ENCODE measurements at places on chromosomes 2 and 18. TPM values are rescaled to one million over a fixed set of nuclear protein-coding genes. Genes with fewer than 3 reads are reported as not detected.

GRCh38 chr18:45249246-45249661 is 366.0 kb upstream of the SLC14A2 start:
- no peaks in the 10 kb centered on the region for H3K27me3 ChIP-seq
- H3K4me3 ChIP-seq = no peak overlapping the region
- DNase-seq = no peak
- peak overlapping the region; percentile 76 for H3K27ac ChIP-seq

GRCh38 chr2:162153608-162154224 is 1.7 kb upstream of the GCG start:
- no peak overlapping the region for H3K4me3 ChIP-seq
- H3K4me1 ChIP-seq = no peaks in the 10 kb centered on the region
- DNase-seq = peak; percentile 81
- H3K36me3 ChIP-seq = no peaks in the 10 kb centered on the region

Gene RAD51AP2
- total RNA-seq = not detected

- DNase-seq = peak; percentile 61
- peak overlapping the region; percentile 23 for H3K27ac ChIP-seq
- H3K36me3 ChIP-seq = no peaks in the 10 kb centered on the region
- H3K4me1 ChIP-seq = peaks cover 42% of the 10 kb centered on the region
Measured at GRCh38 chr2:149020432-149020851, 18.1 kb upstream of the LYPD6B start.

Gene TLK1
- 15.1 TPM for total RNA-seq

DNA sequence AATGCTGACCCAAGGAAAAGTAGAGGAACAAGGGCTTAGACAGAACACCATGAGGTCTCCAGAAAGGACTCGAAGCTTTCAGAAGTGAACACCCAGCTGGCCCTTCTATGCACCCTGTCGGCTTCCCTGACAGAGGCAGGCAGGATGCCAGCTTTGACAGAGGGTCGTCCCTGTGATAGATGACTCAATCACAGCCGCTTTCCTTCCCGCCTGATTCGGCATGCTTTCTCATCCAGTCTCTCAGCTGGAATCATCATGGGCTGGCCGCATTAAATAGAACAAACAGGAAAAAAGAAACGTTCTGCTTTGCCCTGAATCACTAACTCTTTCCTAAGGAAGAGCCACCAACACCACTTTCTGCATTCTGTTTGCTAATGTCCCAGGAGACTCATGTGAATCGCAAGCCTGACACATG is 140.3 kb upstream of the RAB12 start:
- H3K4me1 ChIP-seq = no peaks in the 10 kb centered on the region
- no peak overlapping the region for H3K4me3 ChIP-seq
- no peaks in the 10 kb centered on the region for H3K36me3 ChIP-seq
- peak; percentile 62 for DNase-seq

Gene EPB41L3
- 9.8 TPM for total RNA-seq

- no peak overlapping the region for H3K4me3 ChIP-seq
- H3K36me3 ChIP-seq = peaks cover 23% of the 10 kb centered on the region
- H3K4me1 ChIP-seq = no peaks in the 10 kb centered on the region
- no peaks in the 10 kb centered on the region for H3K27me3 ChIP-seq
- no peak overlapping the region for H3K27ac ChIP-seq
Measured at GRCh38 chr2:15271276-15271675, 289.9 kb downstream of the NBAS start.

- H3K27me3 ChIP-seq = no peaks in the 10 kb centered on the region
- no peaks in the 10 kb centered on the region for H3K4me1 ChIP-seq
- H3K36me3 ChIP-seq = no peaks in the 10 kb centered on the region
Measured at GRCh38 chr2:173557497-173557896, 202.8 kb downstream of the CDCA7 start.

DNA sequence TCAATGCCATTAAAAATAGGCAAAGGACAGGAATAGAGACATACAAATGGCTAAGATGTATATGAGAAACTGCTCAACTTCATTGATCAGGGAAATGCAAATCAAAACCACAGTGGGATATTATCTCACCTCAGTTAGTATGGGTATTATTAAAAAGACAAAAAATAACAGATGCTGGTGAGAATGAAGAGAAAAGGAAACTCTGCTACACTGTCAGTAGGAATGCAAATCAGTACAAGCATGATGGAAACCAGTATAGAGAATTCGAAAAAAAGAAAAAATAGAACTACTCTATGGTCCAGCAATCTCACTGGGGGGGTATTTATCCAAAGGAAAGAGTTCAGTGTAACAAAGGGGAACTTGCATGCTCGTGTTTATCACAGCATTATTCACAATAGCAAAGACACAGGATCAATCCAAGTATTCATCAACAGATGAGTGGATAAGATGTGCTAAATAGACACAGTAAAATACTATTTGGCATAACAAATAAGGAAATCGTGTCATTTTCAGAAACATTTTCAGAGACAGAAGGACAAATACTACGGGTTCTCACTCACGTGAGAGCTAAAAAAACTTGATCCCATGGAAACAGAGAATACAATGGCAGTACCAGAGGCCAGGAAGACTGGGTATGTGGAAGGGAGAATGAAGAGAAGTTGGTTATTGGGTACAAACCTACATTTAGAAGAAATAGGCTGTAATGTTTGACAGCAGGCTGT is 60.6 kb downstream of the CCDC74A start:
- H3K4me1 ChIP-seq = no peaks in the 10 kb centered on the region
- DNase-seq = no peak
- H3K4me3 ChIP-seq = no peak overlapping the region
- peaks cover 24% of the 10 kb centered on the region for H3K27me3 ChIP-seq
- H3K27ac ChIP-seq = no peak overlapping the region

Gene SULT1C2
- total RNA-seq = 259 TPM

GRCh38 chr18:74266161-74266560 is 25.6 kb downstream of the CYB5A start:
- no peak overlapping the region for H3K27ac ChIP-seq
- DNase-seq = no peak
- no peaks in the 10 kb centered on the region for H3K27me3 ChIP-seq
- H3K4me1 ChIP-seq = peaks cover 25% of the 10 kb centered on the region
- peaks cover 40% of the 10 kb centered on the region for H3K36me3 ChIP-seq

DNA sequence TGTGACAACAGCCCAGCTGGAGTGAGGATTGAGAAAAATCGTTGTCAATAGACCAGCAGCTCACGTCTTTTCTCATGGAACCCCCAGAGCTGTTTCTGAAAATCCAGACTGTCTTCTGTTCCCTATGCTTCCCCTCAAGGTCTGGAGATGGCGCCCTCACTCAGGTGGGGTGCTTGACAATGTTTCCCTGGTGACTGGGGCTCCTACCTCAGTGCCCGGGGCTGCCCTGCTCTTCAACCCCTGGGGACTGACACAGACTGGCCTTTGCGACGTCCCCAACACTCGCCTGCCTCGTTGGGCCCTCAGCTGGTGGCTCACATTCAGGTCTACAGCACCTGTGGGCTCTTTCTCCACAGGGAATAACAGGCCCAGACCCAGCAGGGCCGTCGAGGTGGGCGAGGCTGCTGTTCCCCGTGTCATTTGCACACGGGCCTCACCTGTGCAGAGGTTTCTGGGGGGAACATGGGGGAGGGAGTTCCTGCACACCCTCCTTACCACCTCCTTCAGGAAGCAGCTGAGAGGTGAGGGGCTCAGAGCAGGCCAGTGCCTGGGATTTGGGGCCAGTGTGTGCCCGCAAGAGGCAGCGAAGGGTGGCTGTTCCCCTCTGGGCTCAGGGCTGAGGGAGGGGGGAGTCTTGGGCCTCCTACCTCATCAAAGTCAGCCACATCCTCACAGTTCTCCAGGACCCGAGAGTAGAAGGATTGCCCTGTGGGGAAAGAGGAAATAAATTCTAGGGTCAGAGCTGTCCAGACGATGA is 59.3 kb upstream of the OTOF start:
- no peak for DNase-seq
- no peak overlapping the region for H3K4me3 ChIP-seq
- peaks cover 4% of the 10 kb centered on the region for H3K4me1 ChIP-seq
- H3K27ac ChIP-seq = no peak overlapping the region

GRCh38 chr2:212392043-212392442 is 146.6 kb downstream of the ERBB4 start:
- H3K27me3 ChIP-seq = no peaks in the 10 kb centered on the region
- H3K36me3 ChIP-seq = no peaks in the 10 kb centered on the region
- H3K4me3 ChIP-seq = no peak overlapping the region
- no peak for DNase-seq
- H3K4me1 ChIP-seq = no peaks in the 10 kb centered on the region

GRCh38 chr2:151367571-151367970 is 10.2 kb downstream of the TNFAIP6 start:
- no peak for DNase-seq
- H3K27ac ChIP-seq = no peak overlapping the region
- no peak overlapping the region for H3K4me3 ChIP-seq
- H3K27me3 ChIP-seq = no peaks in the 10 kb centered on the region
- H3K36me3 ChIP-seq = no peaks in the 10 kb centered on the region

DNA sequence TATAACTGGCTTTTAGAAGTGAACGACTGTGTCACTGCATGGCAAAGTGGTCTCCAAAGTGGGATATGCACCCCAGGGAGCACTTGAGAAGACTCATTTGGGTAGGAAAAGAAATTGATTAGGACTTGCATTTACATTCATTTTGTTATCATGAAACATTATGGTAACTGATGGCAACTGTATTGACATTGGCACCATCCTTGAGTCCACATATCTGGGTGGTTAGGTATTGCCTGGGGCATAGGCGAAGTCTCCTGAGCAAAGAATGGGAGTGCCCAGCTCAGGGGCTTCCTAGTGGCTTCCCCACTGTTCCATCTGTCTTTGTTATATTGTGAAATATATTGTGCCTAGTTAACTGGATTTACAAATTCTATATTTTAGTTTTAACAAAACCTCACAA is 29.2 kb downstream of the SPATS2L start:
- H3K4me3 ChIP-seq = no peak overlapping the region
- no peaks in the 10 kb centered on the region for H3K36me3 ChIP-seq
- peaks cover 18% of the 10 kb centered on the region for H3K4me1 ChIP-seq
- no peaks in the 10 kb centered on the region for H3K27me3 ChIP-seq

Gene SDC1
- total RNA-seq = 140 TPM

GRCh38 chr2:227491386-227491785 is 19.4 kb downstream of the AGFG1 start:
- H3K27ac ChIP-seq = no peak overlapping the region
- H3K4me3 ChIP-seq = no peak overlapping the region
- peaks cover 50% of the 10 kb centered on the region for H3K4me1 ChIP-seq
- DNase-seq = no peak
- H3K36me3 ChIP-seq = peaks cover 24% of the 10 kb centered on the region

GRCh38 chr2:89848114-89848513 is 1156.6 kb downstream of the RPIA start:
- no peaks in the 10 kb centered on the region for H3K36me3 ChIP-seq
- DNase-seq = no peak
- H3K27ac ChIP-seq = no peak overlapping the region
- no peak overlapping the region for H3K4me3 ChIP-seq
- H3K4me1 ChIP-seq = no peaks in the 10 kb centered on the region

- H3K4me1 ChIP-seq = peaks cover 42% of the 10 kb centered on the region
- H3K4me3 ChIP-seq = no peak overlapping the region
- H3K36me3 ChIP-seq = no peaks in the 10 kb centered on the region
- H3K27ac ChIP-seq = no peak overlapping the region
Measured at GRCh38 chr2:200340508-200341224, 34.2 kb downstream of the SPATS2L start.

GRCh38 chr2:165594935-165595255 is 125.4 kb downstream of the CSRNP3 start:
- H3K4me1 ChIP-seq = no peaks in the 10 kb centered on the region
- no peak overlapping the region for H3K27ac ChIP-seq
- H3K4me3 ChIP-seq = no peak overlapping the region
- H3K27me3 ChIP-seq = no peaks in the 10 kb centered on the region
- DNase-seq = no peak
- no peaks in the 10 kb centered on the region for H3K36me3 ChIP-seq

DNA sequence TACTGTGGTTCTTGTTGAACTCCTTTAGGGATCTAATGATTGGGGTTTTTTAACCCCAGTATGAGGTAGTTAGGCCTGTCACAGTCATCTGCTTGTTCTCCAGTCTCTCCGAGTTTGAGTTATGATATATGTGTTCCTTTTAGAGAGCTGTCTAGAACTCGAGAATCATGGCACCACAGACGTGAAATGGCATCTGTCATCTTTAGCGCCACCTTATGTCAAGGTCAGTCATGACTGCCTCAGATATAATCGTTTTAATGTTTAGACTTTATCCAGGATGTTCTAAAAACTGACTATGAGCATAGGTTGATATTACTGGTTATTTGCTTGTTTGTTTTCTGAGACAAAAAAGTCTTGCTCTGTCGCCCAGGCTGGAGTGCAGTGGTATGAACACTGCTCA is 112.2 kb downstream of the CEP192 start:
- no peak overlapping the region for H3K4me3 ChIP-seq
- peaks cover 94% of the 10 kb centered on the region for H3K36me3 ChIP-seq
- no peaks in the 10 kb centered on the region for H3K27me3 ChIP-seq

DNA sequence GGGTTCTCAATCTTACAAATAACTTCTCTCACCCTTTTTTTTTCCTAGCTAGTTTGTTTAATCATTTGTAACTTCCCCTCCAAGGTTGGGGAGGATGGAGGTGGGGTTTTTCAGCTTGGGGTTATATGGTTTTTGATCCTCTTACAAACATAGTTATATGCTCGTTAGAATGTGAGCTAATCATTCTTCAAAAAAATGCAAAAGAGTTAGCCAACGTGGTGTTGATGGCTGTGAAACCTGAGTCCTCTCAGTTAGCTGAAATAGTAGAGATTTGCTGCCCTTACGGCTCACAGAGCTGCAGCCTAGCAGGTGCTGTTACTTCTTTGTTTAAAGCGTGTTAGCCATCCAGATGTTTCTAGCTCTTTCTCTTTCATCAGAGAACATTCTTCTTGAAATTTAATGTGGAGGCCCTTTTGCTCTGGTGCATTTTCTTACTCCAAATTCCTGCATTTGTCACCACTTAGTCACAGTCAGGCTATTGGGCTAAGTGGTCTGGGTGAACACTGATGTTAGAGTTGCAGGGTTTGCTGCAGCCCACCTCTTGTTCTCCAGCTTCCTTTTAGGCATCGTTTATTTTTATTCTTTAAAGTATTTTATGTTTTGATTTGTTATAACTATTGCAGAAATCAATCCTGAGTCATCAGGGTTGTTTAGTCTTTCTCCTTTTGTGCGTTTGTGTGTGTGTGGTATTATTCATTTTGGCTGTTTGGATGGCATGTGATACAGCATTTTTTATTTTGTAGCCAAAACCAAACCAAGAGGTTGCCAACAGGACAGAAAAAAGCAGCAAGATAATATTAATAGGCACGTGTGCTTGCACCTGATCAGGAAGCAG is 41.1 kb downstream of the LIMS1 start:
- no peak for DNase-seq
- H3K36me3 ChIP-seq = no peaks in the 10 kb centered on the region
- H3K27me3 ChIP-seq = no peaks in the 10 kb centered on the region
- H3K4me3 ChIP-seq = no peak overlapping the region
- peaks cover 42% of the 10 kb centered on the region for H3K4me1 ChIP-seq
- H3K27ac ChIP-seq = no peak overlapping the region

DNA sequence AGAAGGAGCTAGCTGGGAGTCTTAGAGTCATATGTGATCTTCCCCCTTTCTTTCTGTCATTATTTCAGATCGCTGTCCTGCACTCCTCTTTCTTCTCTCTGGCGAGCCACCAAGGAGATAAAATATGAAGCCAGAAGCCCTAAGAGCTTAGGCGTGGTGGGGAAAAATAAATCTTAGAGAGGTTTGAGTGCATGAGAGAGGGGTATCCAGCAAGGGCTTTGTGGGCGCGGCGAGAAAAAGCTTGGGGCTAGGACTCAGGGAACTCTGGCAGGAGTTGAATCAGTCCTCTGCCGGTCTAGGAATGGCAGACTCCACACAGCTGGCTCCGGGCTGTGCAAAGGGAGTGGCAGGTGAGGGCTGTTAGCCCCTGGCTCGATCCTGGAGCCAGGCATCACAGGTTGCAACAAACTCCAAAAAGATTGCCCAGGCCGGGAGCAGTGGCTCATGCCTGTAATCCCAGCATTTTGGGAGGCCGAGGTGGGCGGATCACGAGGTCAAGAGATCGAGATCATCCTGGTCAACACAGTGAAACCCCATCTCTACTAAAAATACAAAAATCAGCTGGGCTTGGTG is 20.1 kb upstream of the IGFBP5 start:
- H3K27ac ChIP-seq = no peak overlapping the region
- H3K36me3 ChIP-seq = no peaks in the 10 kb centered on the region
- no peak overlapping the region for H3K4me3 ChIP-seq

Gene SRD5A2
- total RNA-seq = not detected
